CD4-positive, alpha-beta T cell treated with Interleukin-12 subunit alpha and Interleukin-12 subunit beta, for 1 hour (primary cell): ENCODE measurements at places on chromosomes 6 and 20.
A peak's percentile ranks its signal among the peaks of the same experiment; 100 is the strongest.

DNA sequence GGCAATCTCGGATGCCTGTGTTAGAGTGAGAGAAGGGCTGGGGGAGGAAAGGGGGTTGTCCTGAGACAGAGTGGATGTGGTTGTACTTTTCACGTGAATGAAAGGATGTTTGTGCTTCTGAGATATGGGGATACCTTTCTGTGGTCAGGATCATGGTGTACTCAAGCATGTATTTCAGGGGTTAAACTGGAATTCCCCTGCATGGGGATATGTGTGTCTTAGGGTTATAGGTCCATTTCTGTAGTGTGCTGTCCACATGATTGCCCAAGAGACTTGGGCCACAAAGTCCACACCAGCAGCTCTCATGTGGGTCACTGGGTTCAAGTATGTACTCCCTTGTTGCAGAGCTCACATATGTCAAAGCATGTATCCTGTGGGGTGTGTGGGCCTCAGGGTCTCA lies 10.5 kb downstream of the SYNGAP1 start:
- DNase-seq: peak; percentile 51

- DNase-seq: no peak
Measured at GRCh38 chr6:1739680-1740079, 130.0 kb downstream of the FOXC1 start.

- DNase-seq: no peak
Measured at GRCh38 chr6:33929575-33930288, 125.9 kb upstream of the MLN start.

DNA sequence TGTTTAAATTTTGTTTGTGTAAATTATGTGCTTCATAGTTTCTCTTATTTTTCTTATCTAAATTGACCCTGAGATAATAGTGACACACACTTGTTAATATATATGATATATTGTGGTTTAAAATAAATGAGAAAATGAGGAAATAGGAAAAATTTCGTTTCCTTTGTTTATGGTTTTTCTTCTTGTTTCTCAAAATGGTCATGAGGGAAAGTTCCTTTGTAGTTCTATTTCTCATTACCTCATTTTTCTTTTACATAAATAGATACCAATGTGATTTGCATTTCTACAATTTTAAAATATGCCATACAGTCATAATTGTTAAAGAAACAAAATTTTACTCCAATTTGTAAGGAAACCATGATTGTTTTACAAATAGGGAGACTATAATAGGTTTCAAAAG lies 9.2 kb downstream of the OR2A4 start:
- DNase-seq: no peak

GRCh38 chr6:28134015-28134414 lies 7.7 kb upstream of the ZKSCAN8 start:
- DNase-seq: peak; percentile 49

GRCh38 chr20:1417790-1418189 lies 24.9 kb upstream of the FKBP1A start:
- no peak for DNase-seq

DNA sequence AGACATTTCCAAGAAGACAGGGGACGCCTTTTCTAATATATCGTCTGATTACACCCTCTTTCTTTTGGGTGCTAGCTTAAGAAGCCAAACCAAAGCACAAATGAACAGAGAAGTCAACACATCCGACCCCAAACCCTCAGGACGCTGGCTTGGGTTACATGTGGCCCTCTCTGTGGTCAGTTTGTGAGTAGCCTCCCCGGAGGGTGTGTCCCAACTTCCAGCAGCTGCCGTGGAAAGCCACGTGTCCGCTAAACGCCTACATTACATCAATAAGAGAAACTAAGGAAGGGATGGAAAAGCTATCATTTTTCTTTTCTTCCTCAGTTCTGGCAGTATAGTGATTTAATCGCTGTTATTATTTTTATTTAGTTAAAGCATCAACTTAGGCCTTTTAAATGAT lies 487 bp upstream of the BMP6 start:
- DNase-seq: no peak

DNA sequence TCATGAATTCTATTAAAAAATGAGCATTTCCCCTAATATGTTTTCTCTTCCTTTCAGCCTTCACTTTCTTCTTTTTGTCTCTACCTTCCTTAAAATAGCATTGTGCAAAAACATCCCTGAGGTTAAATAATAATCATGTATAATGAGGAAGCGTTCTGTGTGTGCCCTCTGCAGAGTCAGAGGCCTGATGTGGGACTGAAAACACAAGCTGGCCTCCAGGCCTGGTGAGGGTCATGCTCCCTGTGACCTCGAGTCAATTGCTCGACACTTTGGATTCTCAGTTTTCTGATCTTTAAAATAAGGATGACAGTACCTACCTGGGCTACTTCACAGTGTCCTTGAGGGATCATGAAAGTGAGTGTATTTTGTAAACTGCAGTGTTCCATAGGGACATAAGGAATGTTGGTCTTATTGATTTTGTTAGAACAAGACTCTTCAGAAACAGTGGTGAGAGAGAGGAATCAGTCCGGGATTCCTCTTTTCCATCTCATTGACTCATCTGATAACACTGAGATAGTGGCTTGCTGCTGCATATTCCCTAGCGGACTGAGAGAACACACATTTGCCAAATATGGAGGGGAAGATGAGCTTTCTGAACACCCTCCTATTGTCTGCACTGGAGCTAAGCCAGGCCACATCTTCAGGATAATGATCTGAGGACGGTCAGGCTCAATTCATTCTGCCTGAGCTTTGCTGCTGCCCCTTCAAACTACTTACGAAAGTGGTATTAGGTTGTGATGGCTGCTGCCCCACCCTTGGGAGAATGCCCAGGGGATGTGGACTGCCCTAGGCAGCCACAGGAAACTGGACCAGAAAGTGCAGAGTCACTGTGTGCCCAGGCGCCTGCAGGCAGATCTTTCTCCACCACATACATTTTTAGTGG lies 39.6 kb upstream of the PDE7B start:
- DNase-seq: no peak

DNA sequence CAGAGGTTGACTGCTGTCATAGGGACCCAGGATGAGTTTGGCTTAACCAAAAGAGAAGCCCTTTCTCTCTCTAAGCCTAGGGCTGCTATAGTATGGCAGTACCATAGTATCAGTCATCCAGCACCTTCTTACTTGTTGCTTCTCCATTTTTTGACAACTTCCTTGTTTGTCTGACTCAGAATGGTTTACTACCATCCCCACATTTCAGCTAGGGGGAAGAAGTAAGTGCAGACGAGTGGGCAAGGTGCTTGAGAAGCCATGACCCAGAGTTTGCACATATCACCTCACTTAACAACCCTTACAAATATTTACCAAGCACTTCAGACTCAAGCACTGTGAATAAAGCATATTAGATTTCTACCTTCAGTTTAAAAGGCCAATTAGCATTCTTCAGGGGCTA lies 289.9 kb upstream of the TSHZ2 start:
- no peak for DNase-seq

DNA sequence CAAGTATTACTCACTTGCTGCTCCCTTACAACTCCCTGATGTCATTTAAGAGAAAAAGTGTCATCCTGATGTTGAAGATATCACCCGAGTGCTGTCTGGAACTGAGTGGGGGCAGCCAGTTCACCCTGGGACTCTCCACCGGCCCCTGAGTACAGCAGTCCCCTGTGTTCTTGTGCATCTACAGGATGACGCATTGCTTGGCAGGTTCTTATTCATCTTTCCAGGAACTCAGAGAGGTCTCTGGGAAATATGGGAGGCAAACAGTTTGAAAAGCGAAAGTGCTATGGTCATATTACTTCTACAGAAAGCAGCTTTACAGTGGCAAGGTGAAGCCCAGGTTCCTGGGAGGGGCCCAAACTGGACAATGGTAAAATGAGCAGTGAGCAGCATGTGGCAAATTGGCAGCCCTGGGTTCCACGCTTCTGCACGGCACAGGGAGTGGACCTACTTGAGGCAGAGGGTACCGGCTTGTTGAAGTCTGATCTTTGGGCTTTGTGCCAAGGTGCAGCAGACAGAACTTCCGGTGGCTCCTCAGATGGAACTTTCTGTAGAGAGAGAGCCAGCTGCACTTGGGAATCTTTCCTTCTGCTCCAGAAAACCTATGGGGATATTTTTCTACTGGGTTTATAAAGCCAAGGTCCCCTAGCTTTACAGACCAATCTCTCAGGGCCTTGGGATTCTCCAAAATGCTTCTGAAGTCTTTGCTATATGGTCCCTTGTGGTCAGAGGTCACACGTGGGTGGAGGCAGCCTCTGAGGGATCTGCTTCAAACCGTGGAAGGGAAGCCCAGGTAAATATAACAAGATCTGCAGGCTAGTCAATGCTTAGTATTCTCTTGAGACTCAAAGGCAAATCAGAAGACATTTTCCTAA lies 128.3 kb downstream of the MAP3K7 start:
- peak; percentile 61 for DNase-seq

DNA sequence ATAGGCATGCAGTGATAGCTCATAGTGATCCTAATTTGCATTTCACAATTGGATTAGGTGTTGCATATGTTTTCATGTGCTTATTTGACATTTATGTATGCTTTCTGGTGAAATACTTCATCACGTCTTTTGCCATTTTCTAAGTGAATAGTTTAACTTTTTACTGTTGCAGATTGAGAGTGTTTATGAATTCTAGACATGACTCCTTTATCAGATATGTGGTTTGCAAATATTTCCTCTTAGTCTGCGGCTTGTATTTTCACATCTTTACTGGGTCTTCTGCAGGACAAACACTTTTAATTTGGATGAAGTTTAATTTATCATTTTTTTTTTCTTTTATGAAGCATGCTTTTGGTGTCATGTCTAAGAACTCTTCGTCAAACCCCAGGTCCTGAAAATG lies 39.2 kb downstream of the CCN2 start:
- no peak for DNase-seq

- DNase-seq: no peak
Measured at GRCh38 chr6:112251171-112251875, 3.0 kb downstream of the LAMA4 start.

DNA sequence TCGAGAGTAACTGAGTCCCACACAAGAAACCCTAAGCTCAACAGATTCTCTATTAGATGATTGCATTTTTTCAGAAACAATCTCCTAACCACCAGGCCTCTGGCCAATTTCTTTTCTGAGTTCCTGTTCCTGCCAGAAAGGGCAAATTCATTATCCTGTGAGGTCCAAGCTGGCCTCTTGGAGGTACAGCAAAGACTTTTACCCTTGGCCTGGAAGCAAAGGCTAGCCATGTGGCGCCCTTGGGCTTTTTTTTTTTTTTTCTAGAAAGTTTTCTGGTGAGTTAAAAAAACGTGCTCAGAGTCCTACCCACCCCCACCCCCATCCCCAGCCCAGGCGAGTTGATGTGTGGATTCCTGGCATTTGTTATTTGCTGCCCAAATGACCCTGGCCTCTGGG lies 59.0 kb upstream of the EEF1A1 start:
- DNase-seq: no peak

DNA sequence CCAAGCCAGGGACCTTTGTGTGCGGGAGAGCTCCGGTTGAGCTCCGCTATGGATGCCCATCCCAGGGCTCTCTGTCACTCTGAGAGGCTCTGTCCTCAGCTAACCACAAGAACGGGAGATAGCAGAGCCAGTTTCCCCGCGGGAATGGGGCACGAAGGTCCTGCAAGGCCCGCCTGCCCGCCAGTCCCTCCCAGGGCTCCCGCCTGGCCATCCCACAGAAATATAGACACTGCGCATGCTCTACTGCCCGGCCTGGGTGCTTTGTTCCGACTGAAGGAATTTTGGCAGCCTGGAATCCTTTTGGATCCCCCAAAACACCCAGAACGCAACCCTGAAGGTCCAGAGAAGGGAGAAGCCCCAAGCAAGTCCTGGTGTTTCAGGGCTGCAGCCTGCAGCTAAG lies 8.6 kb upstream of the DEFB110 start:
- no peak for DNase-seq

- no peak for DNase-seq
Measured at GRCh38 chr20:25588491-25588890, 3.2 kb upstream of the NINL start.

DNA sequence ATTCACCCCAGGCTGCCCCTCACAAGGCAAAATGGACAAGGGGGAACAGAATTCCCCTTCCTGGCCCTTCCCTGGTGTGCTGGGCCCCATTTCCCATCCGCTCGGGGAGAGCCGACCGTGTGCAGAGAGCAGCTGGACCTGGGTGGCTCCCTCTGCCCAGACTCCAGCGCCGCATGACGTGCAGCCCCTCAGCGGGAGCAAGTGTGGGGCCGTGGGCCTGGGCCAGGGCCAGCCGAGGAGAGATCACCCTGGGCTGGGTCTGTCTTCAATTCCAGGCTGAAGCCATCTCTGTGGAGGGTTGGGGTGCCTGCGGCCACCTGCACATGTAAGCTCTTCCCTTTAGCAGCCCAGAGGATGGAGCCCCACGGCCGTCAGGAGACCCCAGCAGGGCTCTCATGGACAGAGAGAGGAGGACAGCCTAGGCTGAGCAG lies 241.8 kb downstream of the TTLL2 start:
- DNase-seq: no peak

DNA sequence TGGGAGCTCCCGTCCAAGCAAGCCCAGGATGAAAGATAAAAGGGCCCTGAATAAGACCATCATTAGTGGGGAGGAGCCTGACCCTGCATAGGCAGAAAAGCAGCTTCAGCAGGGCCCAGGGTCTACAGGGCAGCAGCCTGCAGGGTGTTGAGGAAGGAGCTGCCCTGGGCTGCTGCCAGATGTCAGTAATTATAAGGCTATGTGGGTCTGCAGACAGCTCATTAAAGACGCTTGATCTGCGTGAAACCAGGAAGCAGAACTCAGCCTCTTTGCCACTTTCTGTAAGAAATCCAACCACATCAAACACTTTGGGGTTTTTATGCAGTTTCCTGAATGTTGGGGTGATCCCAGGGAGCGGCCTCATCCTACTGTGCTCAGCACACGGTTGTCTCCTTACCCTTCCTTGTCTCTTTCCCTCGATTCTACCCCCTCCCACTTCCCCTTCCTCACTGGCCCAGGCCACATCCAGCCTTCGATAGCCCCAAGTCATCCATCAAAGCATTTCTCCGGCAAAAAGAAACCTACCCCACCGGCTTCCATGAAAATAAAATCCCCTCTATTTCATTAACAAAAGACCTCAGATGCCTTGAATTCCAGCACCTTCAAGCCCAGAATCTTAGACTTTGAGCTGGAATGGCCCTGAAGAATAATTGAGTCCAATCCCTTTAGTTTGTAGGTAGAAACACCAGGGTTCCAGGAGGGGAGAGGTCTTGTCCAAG lies 1.0 kb upstream of the TGM6 start:
- DNase-seq: peak; percentile 45

GRCh38 chr6:170147056-170147787 lies 143.7 kb downstream of the DLL1 start:
- DNase-seq: no peak

GRCh38 chr20:33046412-33046811 lies 7.3 kb upstream of the BPIFB3 start:
- DNase-seq: no peak
